Activated CD8-positive, alpha-beta T cell treated with anti-CD3 and anti-CD28 coated beads for 36 hours (primary cell): ENCODE measurements at places on chromosomes 6 and 20. TPM values are rescaled to one million over a fixed set of nuclear protein-coding genes. Genes with fewer than 3 reads are reported as not detected.

DNA sequence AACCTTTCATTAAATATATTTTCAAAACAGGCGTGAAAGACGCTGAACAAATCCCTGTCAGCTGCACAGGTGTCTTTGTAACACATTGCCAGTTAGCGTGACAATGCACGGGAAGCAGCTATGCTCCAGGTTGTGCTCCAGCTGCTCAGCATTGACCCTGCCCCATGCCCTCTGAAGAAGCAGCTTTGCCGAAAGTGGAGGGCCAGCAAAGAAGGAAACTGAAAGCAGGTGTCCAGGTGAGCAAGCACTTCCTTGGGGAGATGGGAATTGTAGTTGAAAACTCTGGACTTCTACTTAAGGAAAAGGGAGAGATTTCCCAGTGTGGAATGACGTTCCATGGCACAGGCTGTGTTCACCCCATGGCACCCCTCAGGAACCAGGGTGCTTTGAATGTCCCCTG, 125.7 kb downstream of the TTLL2 start:
- H3K27ac ChIP-seq: no peak overlapping the region
- H3K27me3 ChIP-seq: no peaks in the 10 kb centered on the region
- no peaks in the 10 kb centered on the region for H3K4me1 ChIP-seq
- H3K4me3 ChIP-seq: no peak overlapping the region
- H3K36me3 ChIP-seq: no peaks in the 10 kb centered on the region
- DNase-seq: no peak

DNA sequence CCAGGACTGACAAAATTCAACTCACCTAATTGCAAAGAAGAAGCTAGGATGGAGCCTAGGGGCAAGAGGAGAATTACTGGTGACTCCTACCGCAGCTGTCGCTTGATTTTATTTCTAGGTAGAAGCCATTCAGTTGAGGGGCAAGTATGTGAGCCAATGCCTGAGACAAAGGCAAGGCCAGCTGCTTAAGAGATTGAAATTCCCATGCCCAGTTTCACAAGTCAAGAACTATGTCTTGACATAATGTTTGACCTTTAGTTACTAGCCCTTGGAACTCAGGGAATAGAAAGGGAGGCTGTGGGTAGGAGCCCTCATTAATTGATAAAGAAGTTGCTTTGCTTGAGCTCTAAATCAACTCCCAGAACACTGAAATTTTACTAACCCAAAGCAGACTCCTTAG, 54.0 kb downstream of the GPR63 start:
- no peak for DNase-seq
- H3K4me1 ChIP-seq: no peaks in the 10 kb centered on the region
- no peaks in the 10 kb centered on the region for H3K36me3 ChIP-seq
- H3K27me3 ChIP-seq: peaks cover 9% of the 10 kb centered on the region
- no peak overlapping the region for H3K27ac ChIP-seq

GRCh38 chr6:44717431-44717830, 329.9 kb downstream of the CDC5L start:
- no peaks in the 10 kb centered on the region for H3K4me1 ChIP-seq
- H3K36me3 ChIP-seq: no peaks in the 10 kb centered on the region
- no peak for DNase-seq
- no peaks in the 10 kb centered on the region for H3K27me3 ChIP-seq
- no peak overlapping the region for H3K27ac ChIP-seq
- no peak overlapping the region for H3K4me3 ChIP-seq

DNA sequence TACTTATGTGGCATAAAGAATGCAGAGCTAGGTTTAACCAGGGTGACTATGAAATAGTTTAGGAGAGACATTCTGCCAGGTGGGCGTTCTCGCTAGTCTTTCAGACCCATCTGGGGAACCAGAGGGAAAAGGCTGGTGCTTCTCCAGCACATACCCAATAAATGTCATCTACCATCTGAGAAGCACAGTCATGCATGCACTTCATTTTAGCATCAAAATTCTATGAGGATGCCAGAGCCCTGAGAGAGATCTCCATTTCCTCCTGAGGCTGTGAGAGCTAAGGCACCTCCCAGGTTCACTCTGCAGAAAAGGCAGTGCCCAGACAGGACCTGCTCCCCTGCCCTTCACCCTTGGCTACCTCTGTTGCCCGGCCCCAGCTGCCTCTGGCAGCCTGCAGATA, 231.7 kb upstream of the PRND start:
- H3K27me3 ChIP-seq: peaks cover 14% of the 10 kb centered on the region
- H3K4me1 ChIP-seq: no peaks in the 10 kb centered on the region
- no peak overlapping the region for H3K4me3 ChIP-seq
- H3K27ac ChIP-seq: no peak overlapping the region
- no peaks in the 10 kb centered on the region for H3K36me3 ChIP-seq

- no peak overlapping the region for H3K27ac ChIP-seq
- peaks cover 10% of the 10 kb centered on the region for H3K27me3 ChIP-seq
- no peak for DNase-seq
- peaks cover 11% of the 10 kb centered on the region for H3K4me1 ChIP-seq
- no peak overlapping the region for H3K4me3 ChIP-seq
Measured at GRCh38 chr6:41622206-41622988, 15.9 kb upstream of the MDFI start.

GRCh38 chr6:22279427-22279826, 17.4 kb downstream of the PRL start:
- H3K36me3 ChIP-seq: no peaks in the 10 kb centered on the region
- H3K27me3 ChIP-seq: no peaks in the 10 kb centered on the region
- H3K4me1 ChIP-seq: no peaks in the 10 kb centered on the region
- no peak overlapping the region for H3K27ac ChIP-seq
- H3K4me3 ChIP-seq: no peak overlapping the region

DNA sequence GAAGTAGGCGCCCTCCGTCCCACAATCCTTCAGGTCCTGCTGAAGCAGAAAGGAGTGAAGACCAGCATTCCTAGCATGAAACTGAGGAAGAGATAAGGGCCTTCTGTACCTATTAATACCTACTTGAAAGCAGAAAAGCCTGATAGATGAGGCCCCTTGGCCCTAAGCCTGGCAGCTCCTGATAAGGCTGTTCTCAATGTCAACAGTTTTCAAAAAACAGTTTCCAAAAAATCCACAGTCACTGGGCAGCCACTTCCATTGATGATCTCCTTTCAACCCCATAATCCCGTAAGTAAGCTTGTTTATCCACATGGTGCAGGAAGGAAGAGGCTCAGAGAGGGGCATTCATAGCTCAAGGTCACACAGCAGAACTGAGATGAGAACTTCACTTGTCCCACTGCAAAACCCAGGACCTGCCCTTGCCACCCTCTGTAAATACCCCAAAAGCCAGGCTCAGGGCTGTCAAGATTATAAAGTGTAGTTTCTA, 2.8 kb upstream of the E2F1 start:
- H3K4me3 ChIP-seq: no peak overlapping the region
- DNase-seq: no peak
- H3K4me1 ChIP-seq: peaks cover 55% of the 10 kb centered on the region
- no peaks in the 10 kb centered on the region for H3K27me3 ChIP-seq
- H3K36me3 ChIP-seq: peaks cover 15% of the 10 kb centered on the region

GRCh38 chr20:17658648-17658993, 23.4 kb downstream of the RRBP1 start:
- no peak for DNase-seq
- no peaks in the 10 kb centered on the region for H3K27me3 ChIP-seq
- H3K4me1 ChIP-seq: peaks cover 41% of the 10 kb centered on the region
- H3K36me3 ChIP-seq: peaks cover 34% of the 10 kb centered on the region
- no peak overlapping the region for H3K27ac ChIP-seq

DNA sequence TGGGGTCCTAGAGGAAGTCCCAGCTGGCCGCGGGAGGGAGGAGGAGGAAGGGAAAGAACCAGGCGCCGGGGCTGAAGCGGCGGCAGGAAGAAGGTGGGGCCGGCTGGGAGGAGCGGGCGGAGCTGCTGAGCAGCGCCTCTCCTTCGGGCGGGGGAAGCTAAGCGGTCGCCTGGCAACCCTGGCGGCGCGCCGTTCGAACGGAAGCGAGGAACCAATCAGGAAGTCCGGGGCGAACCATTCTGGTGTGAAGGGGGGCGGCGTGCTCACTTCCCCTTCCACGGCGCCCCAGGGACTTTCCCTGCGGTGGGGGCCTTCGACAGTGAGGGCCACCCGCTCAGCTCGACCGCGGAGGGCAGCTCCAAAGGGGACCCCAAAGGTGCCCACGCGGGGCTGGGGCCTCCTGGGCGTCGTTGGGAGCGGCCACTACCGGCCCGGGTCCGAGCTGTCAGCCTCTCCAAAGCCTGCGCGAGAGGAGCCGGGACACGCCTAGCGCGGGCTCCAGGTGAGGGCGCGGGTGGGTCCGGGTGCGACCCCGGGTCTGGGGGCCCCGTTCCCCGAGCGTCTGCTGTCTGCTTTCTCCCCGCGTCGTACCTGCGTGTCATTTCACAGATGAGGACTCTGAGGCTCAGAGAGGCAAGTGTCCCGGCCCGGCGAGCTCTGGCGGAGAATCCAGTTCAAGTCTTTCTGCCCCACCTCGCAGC, at the start of gene FAM110A:
FAM110A (plus strand) TSS at position 266 of the 701 bp plus-strand sequence. CDS start 11,090 bp downstream, outside the sequence.
- H3K4me3 ChIP-seq: peak within 1 kb of the TSS; percentile 89
- peaks cover 36% of the 10 kb centered on the region for H3K4me1 ChIP-seq
- H3K27me3 ChIP-seq: no peaks in the 10 kb centered on the region
- H3K27ac ChIP-seq: peak within 1 kb of the TSS; percentile 85
- peaks cover 11% of the 10 kb centered on the region for H3K36me3 ChIP-seq

GRCh38 chr6:106281661-106282060, 43.9 kb downstream of the ATG5 start:
- H3K36me3 ChIP-seq: peaks cover 26% of the 10 kb centered on the region
- no peaks in the 10 kb centered on the region for H3K27me3 ChIP-seq
- H3K27ac ChIP-seq: no peak overlapping the region
- no peak overlapping the region for H3K4me3 ChIP-seq

DNA sequence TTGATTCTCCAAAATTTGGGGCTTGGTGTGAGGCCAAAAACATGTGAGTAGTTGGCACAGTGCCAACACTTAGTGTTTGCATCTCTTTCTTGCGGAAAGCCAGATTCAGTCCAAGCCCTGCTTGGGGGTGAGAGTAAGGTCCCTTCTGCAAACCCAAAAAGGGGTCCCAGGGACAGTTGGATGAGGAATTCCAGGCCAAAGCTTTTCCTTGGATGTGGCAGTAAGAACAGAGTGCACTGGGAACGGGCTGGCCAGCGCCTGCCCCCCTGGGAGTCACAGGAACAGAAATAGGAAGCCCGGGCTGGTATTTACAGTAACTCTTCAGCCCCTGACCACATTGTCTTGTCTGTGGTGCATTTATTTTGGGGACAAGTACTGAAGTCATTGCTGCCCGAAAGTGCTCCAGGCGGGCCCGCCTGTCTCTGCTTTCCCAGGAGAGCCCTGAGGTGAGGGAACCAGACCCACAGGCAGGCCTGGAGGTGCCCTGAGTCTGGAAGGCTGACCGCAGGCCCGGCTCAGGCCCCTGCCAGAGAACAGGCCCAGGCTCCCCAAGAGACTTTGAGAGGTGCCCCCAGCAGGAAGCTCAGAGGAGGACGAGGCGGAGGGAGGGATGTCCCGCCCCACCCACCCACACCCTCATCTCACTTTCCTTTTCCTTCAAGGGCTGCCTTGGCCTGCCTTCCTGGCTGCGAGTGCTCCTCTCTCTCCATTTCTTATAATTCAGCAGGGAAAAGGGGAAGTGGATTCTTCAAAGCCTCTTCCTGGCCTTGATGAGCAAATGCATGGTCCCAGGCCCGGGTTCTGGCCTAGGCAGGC, 218.4 kb downstream of the MAFB start:
- no peaks in the 10 kb centered on the region for H3K4me1 ChIP-seq
- no peak overlapping the region for H3K27ac ChIP-seq
- H3K4me3 ChIP-seq: no peak overlapping the region
- H3K27me3 ChIP-seq: peaks cover 2% of the 10 kb centered on the region

DNA sequence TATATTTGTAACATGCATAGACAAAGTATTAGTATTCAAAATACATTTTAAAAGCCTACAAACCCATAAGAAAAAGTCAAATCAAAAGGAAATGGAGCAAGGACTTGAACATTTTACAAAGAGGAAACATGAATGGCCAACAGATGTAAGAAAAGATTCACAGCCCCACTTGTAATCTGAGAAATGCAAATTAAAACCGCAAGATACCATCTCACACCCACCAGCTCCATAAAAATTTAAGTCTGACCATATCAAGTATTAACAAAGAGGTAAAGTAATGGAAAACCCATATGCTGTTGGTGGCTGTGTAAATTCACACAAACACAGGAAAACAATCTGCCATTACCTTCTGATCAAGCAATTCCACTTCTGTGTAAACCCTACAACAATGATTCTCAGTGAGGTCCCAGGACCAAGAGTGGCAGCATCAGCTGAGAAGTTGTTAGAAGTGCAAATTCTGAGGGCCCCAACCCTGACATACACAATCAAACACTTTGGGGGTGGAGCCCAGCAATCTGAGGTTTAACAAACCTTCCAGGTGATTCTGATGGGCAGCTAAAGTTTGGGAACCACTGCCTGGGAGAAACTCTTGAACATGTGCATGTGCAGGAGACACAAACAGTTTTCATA, 30.9 kb downstream of the BCL2L1 start:
- H3K27me3 ChIP-seq: no peaks in the 10 kb centered on the region
- peak overlapping the region; percentile 1 for H3K4me3 ChIP-seq
- peak overlapping the region; percentile 75 for H3K27ac ChIP-seq

DNA sequence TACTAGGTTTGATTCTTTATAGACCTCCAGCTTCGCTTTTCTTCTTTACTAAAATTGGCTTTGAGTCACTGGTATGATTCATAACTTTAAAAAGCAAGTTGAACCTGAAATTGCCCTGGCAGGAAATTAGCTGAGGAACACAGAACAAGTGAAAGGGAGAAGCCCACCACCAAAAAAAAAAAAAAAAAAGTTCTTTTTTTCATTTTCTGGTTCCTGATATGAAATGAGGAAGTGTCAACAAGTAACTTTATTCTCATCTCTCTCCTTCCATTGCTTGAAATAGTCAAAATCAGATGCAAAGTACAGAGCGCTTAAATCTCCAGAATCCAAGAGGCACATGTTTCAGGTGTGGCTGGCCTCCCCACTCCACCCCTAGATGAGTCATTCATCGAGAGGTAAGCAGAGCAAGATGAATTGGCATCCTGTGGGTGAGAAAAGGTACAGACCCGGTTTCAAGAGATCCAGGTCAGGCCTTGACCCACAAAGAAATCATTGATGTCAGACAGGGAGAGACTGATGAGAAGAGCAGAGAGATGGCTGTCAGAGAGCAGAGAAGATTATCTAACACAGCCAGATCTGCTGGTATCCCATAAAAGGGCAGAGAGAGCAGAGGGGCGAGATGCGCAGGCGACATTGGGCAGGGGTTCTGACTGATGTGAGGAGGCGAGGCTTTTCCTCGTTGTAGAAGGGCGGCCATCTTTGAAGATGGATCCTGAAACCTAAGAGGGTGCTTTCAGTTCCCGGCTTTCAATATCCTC, 54.8 kb upstream of the MBOAT1 start:
- H3K27me3 ChIP-seq: no peaks in the 10 kb centered on the region
- peak; percentile 13 for DNase-seq
- H3K36me3 ChIP-seq: no peaks in the 10 kb centered on the region

GRCh38 chr6:22906091-22906549, 336.8 kb downstream of the HDGFL1 start:
- no peaks in the 10 kb centered on the region for H3K36me3 ChIP-seq
- no peaks in the 10 kb centered on the region for H3K27me3 ChIP-seq
- DNase-seq: no peak
- H3K27ac ChIP-seq: no peak overlapping the region

The LHFPL5 gene
- not detected for total RNA-seq

The SLC17A1 gene
- total RNA-seq: not detected

The EFCAB8 gene
- total RNA-seq: 0.89 TPM

The AFDN gene
- total RNA-seq: 14.1 TPM

The RBM24 gene
- total RNA-seq: not detected

The CST7 gene
- 49.3 TPM for total RNA-seq

The ELOVL5 gene
- total RNA-seq: 88.3 TPM

The DZANK1 gene
- 1.4 TPM for total RNA-seq

The TSHZ2 gene
- total RNA-seq: 0.54 TPM

The HSPA1A gene
- 36.6 TPM for total RNA-seq
